ENCODE measurements at places on chromosomes 1 and 21. TPM values are rescaled to one million over a fixed set of nuclear protein-coding genes. Genes with fewer than 3 reads are reported as not detected.

CSF3R gene
- not detected for total RNA-seq

ZBED6 gene
- 35.6 TPM for total RNA-seq

CHIA gene
- not detected for total RNA-seq

KLF17 gene
- total RNA-seq = not detected

NFYC gene
- 66.0 TPM for total RNA-seq

HSD3B1 gene
- total RNA-seq = not detected

CNTN2 gene
- not detected for total RNA-seq

DTL gene
- total RNA-seq = 37.7 TPM

GBP2 gene
- 29.7 TPM for total RNA-seq

OR2L5 gene
- total RNA-seq = not detected

SIM2 gene
- 15.1 TPM for total RNA-seq

WNT3A gene
- not detected for total RNA-seq

HOOK1 gene
- total RNA-seq = 50.4 TPM

IL20 gene
- not detected for total RNA-seq

GNAT2 gene
- not detected for total RNA-seq
